H9 (cell line): ENCODE measurements at places on chromosomes 5 and 9. TPM values are rescaled to one million over a fixed set of nuclear protein-coding genes. Genes with fewer than 3 reads are reported as not detected.

- H3K4me3 ChIP-seq: no peak overlapping the region
- H3K27ac ChIP-seq: no peak overlapping the region
- no peaks in the 10 kb centered on the region for H3K27me3 ChIP-seq
Observed at GRCh38 chr9:2494562-2494961, 127.0 kb upstream of the VLDLR start.

DNA sequence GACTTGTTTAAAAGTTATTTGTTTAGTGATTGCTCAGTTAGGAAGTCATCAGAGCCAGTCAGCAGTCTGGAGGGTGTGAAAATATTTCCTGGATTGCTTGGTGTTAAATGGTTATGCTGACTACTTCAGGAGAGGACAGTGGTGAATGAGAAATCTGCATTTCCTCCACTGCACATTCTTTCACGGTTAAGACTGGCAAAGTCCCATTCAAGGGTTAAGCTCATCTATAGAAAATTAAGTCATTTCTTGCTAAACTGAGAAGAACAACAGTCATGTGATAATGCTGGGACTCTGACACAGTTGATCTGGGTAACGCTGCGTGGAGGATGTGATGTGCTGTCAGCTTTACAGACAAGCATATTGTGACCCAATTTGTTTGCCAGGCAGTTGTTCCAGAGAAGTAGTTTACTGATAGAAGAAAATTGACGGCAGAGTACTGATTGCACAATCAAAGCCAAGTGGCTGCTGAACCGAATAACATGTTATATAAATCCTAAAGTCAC, 80.4 kb downstream of the GRAMD2B start:
- no peak overlapping the region for H3K4me3 ChIP-seq
- H3K27ac ChIP-seq: no peak overlapping the region
- H3K4me1 ChIP-seq: no peaks in the 10 kb centered on the region

DNA sequence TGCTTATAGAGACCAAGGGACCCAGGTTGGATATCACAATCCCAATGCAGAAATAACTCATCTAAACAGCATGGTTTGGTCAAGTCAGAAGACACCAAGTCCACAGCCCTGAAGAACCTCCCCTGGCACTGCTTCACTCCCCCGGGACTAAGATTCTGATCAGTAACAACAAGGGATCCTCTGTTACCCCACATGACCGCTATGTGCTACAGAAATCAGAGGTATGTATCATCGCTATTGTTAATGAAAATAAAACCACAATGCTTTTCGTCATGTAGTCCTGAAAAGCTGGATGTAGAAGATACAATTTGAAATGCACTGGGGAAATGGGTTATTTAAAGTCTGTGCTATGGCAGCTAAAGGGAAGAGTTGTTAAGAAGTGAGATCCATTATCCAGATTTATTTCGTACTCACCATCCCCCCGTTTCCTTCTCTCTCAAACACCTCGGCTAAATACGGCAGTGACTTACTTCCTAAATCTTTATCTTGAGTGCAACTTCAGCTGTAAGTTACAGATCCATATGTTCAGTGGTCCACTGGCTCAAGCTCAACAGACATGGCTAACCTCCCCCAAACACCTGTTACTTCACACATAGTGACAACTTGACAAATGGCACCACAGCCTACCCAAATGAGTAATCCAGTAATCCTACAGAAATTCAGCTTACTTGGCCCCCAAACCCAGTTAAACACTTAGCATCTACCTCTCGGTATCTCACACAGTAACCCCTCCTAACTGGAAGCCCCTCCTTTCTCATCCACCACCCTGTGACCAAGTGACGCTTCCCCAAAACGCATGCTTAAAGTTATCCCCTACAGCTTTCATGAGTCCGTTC, 129.2 kb downstream of the MYO10 start:
- H3K27ac ChIP-seq: no peak overlapping the region
- no peak overlapping the region for H3K4me3 ChIP-seq
- peaks cover 3% of the 10 kb centered on the region; the same call in 1 of the 2 replicates for H3K4me1 ChIP-seq
- no peaks in the 10 kb centered on the region for H3K27me3 ChIP-seq

- H3K27ac ChIP-seq: no peak overlapping the region
- no peak for DNase-seq
- no peaks in the 10 kb centered on the region for H3K36me3 ChIP-seq
- no peaks in the 10 kb centered on the region for H3K27me3 ChIP-seq
- peak overlapping the region; percentile 74 for H3K4me3 ChIP-seq
- H3K4me1 ChIP-seq: no peaks in the 10 kb centered on the region
Observed at GRCh38 chr9:1083325-1083913, 33.3 kb downstream of the DMRT2 start.

- no peaks in the 10 kb centered on the region for H3K4me1 ChIP-seq
- no peaks in the 10 kb centered on the region for H3K36me3 ChIP-seq
- no peak overlapping the region for H3K27ac ChIP-seq
- DNase-seq: no peak
Observed at GRCh38 chr5:13328316-13328715, 616.2 kb downstream of the DNAH5 start.

GRCh38 chr5:88678770-88679381, 204.1 kb downstream of the MEF2C start:
- H3K4me3 ChIP-seq: peak overlapping the region; percentile 14
- DNase-seq: no peak
- peaks cover 74% of the 10 kb centered on the region for H3K27me3 ChIP-seq
- H3K27ac ChIP-seq: no peak overlapping the region
- 0 out of 2 replicates have a peak, but pooled peaks cover 2% of the 10 kb centered on the region for H3K4me1 ChIP-seq

GRCh38 chr9:92488681-92489550, 6.6 kb upstream of the ASPN start:
- no peaks in the 10 kb centered on the region; the same call in 1 of the 2 replicates for H3K4me1 ChIP-seq
- no peaks in the 10 kb centered on the region for H3K36me3 ChIP-seq
- no peak overlapping the region for H3K27ac ChIP-seq
- H3K27me3 ChIP-seq: no peaks in the 10 kb centered on the region
- no peak for DNase-seq

The SPATA31E1 gene
- 0.07 and 0.09 TPM in 2 replicates for total RNA-seq

- H3K4me3 ChIP-seq: no peak overlapping the region
- H3K36me3 ChIP-seq: no peaks in the 10 kb centered on the region
- H3K27ac ChIP-seq: no peak overlapping the region
Observed at GRCh38 chr9:94622087-94622800, 17.1 kb downstream of the FBP1 start.

The PCDHB6 gene
- total RNA-seq: 0.22 TPM in 1 of 2 replicates, not detected in the other

The STPG3 gene
- not detected in 2 replicates for total RNA-seq

DNA sequence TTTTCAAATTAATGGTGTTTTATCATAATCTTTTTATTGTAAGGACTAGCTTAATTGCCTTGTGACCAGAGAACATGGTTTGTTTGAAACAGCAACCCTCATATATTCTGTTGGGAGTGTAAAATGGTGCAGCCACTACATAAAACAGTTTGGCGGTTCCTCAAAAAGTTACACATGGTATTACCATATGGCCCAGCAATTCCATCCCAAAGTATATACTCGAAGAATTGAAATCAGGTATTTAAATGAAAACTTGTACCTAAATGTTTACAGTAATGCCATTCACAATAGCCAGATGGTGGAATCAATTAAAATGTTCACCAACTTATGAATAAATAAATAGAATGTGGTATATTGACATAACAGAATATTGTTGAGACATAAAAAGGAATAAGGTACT, 14.8 kb upstream of the IL33 start:
- H3K27ac ChIP-seq: no peak overlapping the region
- no peaks in the 10 kb centered on the region; the same call in 2 of the 3 replicates for H3K36me3 ChIP-seq
- H3K4me3 ChIP-seq: no peak overlapping the region
- DNase-seq: no peak

The TLX3 gene
- not detected in 2 replicates for total RNA-seq

- H3K4me1 ChIP-seq: peaks cover 17% of the 10 kb centered on the region
- H3K36me3 ChIP-seq: no peaks in the 10 kb centered on the region
- peak within 1 kb of the TSS; percentile 75 for H3K4me3 ChIP-seq
- DNase-seq: peak; percentile 29
Observed at GRCh38 chr9:4666042-4666699, at the start of gene SPATA6L. Gene SPATA6L, minus strand, starts transcription at chr9:4666480. Its CDS starts 230 bp downstream, at chr9:4666250.

- no peaks in the 10 kb centered on the region; the same call in 1 of the 2 replicates for H3K4me1 ChIP-seq
- H3K27ac ChIP-seq: no peak overlapping the region
- no peaks in the 10 kb centered on the region for H3K36me3 ChIP-seq
- DNase-seq: no peak
Observed at GRCh38 chr5:66987540-66987939, 209.1 kb downstream of the CD180 start.

DNA sequence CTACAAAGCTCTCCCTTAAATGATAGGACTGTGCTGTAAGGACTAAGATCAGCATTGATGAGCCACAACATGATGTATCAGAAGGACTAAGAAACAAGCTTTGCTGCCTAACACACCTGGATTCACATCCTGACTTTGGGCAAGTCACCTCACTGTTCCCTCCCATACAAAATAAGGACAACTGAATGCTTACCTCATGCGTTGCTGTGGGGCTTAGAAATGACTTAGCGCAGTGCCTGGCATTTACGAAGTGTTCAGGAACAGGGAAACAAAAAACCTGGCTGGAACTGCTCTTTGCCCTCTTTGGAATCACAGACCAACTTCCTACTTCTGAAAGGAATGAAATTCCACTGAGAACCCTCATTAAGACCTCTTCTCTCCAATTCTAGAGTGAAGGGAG, 113.7 kb downstream of the BAAT start:
- H3K36me3 ChIP-seq: no peaks in the 10 kb centered on the region
- no peak overlapping the region for H3K4me3 ChIP-seq

The SHISAL2B gene
- 5.0 and 5.4 TPM in 2 replicates for total RNA-seq

The TUSC1 gene
- not detected in 2 replicates for total RNA-seq

The ERAP2 gene
- 0.09 TPM in 1 of 2 replicates, not detected in the other for total RNA-seq

- no peak for DNase-seq
- H3K36me3 ChIP-seq: no peaks in the 10 kb centered on the region
- H3K4me1 ChIP-seq: no peaks in the 10 kb centered on the region
- no peak overlapping the region for H3K4me3 ChIP-seq
- no peaks in the 10 kb centered on the region for H3K27me3 ChIP-seq
Observed at GRCh38 chr5:100469767-100470166, 65.4 kb upstream of the FAM174A start.

The DMRT2 gene
- total RNA-seq: not detected in 2 replicates

- no peaks in the 10 kb centered on the region for H3K27me3 ChIP-seq
- no peak for DNase-seq
- H3K4me1 ChIP-seq: no peaks in the 10 kb centered on the region
Observed at GRCh38 chr5:114265432-114266060, 96.3 kb upstream of the KCNN2 start.

The MSMP gene
- total RNA-seq: 0.83 and 0.97 TPM in 2 replicates

- H3K36me3 ChIP-seq: no peaks in the 10 kb centered on the region
- no peaks in the 10 kb centered on the region for H3K27me3 ChIP-seq
- H3K4me3 ChIP-seq: no peak overlapping the region
- no peak overlapping the region for H3K27ac ChIP-seq
- no peak for DNase-seq
Observed at GRCh38 chr9:134455021-134455471, 128.8 kb downstream of the RXRA start.

DNA sequence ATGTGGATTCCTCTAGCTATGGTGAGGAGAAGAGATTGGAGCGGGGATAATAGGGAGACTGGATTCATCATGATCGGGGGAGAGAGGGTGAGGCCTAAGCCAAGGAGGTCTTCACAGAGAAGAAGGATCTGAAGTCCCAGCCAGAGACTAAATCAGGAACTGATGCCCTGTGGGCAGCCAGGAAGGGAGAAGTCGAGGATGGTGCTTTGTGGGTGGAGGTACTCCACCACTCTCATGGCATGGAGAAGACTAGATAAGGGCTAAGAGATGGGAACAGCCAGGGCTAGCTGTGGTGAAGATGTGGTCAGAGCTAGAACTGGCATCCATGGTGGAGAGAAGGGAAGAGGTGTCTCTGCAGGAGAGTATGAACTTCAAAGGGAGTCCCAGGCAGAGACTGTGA, 3.0 kb upstream of the RGS14 start:
- peaks cover 5% of the 10 kb centered on the region for H3K36me3 ChIP-seq
- no peaks in the 10 kb centered on the region for H3K27me3 ChIP-seq
- no peak overlapping the region for H3K27ac ChIP-seq

The RETREG1 gene
- total RNA-seq: 3.3 and 3.4 TPM in 2 replicates

DNA sequence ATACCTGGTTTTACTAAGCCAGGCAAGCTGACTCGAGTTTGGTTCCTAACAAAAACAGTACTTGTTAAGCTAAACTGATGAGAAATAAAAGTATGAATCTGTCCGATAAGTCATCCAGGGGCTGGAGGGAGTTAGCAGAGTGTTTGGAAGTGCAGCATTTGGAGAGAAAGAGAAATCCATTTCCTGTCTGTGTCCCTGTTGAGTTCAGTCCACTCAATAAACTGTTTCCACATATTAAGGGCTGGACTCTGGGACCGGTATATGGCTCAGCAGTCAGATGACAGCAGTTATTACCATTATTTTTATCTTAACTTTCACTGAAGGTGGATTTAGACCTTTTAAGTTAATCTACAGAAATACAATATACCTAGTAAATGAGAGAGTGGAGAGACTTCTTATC, 130.6 kb upstream of the ADRA1B start:
- H3K36me3 ChIP-seq: no peaks in the 10 kb centered on the region
- H3K27me3 ChIP-seq: no peaks in the 10 kb centered on the region
- peaks cover 6% of the 10 kb centered on the region; the same call in 1 of the 2 replicates for H3K4me1 ChIP-seq
- DNase-seq: no peak
- H3K4me3 ChIP-seq: no peak overlapping the region

- H3K4me3 ChIP-seq: no peak overlapping the region
- no peaks in the 10 kb centered on the region; the same call in 1 of the 2 replicates for H3K27me3 ChIP-seq
- no peak for DNase-seq
- no peaks in the 10 kb centered on the region for H3K4me1 ChIP-seq
- peaks cover 1% of the 10 kb centered on the region; the same call in 1 of the 3 replicates for H3K36me3 ChIP-seq
Observed at GRCh38 chr9:94108584-94108983, 24.3 kb downstream of the PTPDC1 start.

GRCh38 chr5:5026409-5026785, 113.7 kb upstream of the ADAMTS16 start:
- H3K27ac ChIP-seq: no peak overlapping the region
- H3K4me1 ChIP-seq: no peaks in the 10 kb centered on the region
- no peak overlapping the region for H3K4me3 ChIP-seq
- H3K27me3 ChIP-seq: no peaks in the 10 kb centered on the region

The CCL21 gene
- not detected in 2 replicates for total RNA-seq

DNA sequence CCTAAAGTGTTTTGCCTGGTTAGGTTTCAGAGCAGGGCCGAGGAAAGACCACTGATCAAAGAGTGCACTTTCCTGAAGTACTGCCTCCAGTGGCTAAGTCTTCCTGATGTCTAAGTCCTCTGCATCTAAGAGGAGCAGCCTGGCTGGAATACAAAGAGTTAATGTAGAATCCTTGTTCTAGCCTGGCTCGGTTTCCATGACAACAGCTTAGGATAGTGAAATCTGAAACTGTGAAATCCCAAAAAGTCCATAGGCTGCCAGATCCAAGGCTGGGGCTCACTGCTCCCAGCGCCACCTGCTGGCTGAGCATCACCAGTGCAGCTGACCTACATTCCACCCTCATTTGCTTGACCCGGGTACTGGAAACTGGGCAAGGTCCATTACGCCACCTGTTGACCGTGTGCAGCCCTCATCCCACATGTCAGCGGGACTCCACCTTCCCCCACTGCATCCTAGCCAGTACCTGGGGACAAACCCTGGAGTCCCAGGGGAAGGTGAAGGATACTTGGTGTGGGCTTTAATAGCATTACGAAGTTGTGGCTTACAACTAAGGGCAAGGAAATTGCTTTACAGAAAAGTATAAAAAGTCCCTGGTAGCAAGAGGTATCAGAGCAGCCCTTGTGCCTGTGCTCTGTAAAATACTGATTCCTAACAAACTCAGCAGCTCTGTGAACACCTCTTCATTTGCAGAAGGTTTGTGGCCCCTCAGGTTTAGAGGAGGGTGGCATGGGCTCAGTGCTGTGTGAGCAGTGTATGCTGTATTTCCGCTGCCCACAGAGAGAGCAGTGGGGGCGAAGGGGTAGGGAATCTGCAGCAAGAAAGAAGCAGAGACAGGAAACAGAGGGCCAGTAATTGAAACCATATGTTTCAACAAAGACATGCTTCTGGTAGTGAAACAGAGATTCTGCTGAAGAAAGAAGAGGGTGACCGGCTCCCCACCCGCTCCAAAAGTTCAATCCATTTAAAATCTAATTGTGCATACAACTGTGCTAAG, 36.0 kb downstream of the PCDHGC5 start:
- H3K27me3 ChIP-seq: no peaks in the 10 kb centered on the region
- peak; percentile 98 for DNase-seq
- peaks cover 39% of the 10 kb centered on the region; the same call in 2 of the 3 replicates for H3K36me3 ChIP-seq
- no peak overlapping the region for H3K27ac ChIP-seq
- H3K4me3 ChIP-seq: no peak overlapping the region; the same call in 1 of the 2 replicates
- no peaks in the 10 kb centered on the region; the same call in none of the 2 replicates for H3K4me1 ChIP-seq
